Stimulated activated memory B cell treated with anti-CD40 and anti-IgM and Interleukin-4, amounts not matched to agents 10 μg/mL and 1 μg/mL and 100 μg/mL, for 72 hours (primary cell): ENCODE measurements at places on chromosomes 6 and 20.
A peak's percentile ranks its signal among the peaks of the same experiment; 100 is the strongest.

GRCh38 chr6:101393251-101393828 is at the start of gene GRIK2:
Gene GRIK2, plus strand, starts transcription at chr6:101393708.
- ATAC-seq = no peak

DNA sequence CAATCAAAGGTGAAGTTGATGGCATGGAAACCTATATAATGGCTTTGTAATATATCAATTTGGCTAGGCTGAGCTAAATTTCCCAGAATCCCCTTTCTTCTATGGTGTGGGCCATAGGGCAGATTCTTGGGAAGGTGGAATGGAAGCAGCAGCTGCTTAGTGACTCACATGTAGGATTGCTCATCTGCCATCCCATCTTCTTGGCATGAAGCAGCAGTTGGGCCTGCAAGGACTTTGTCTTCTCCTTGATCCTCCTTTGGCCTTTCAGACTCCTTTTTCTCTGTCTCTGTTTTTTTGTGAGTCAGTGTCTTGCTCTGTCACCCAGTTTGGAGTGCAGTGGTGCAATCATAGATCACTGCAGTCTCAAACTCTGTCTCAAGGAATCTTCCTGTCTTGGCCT is 52.6 kb upstream of the CEP162 start:
- no peak for ATAC-seq

GRCh38 chr6:107272246-107272645 is 156.9 kb upstream of the BEND3 start:
- ATAC-seq = no peak

DNA sequence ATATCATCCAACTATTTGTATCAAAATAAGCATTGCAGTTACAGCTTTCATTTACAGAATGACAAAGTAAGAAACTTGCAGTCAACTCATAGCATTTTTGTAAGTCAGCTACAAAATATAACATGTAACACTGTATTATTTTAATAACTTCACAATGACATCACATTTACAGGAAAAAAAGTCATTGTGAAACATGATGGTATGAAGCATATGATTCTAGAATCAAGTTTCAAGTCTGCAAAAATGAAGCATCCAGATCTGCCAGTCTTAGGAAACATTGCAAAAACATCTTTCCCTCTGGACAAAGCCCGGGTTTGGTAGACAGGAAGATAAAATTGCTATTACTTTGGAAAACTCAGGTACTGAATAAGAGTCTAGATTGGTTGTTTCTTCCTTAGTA is 263.9 kb upstream of the NT5E start:
- ATAC-seq = no peak

GRCh38 chr6:70864401-70864800 is 92.5 kb downstream of the B3GAT2 start:
- ATAC-seq = no peak

DNA sequence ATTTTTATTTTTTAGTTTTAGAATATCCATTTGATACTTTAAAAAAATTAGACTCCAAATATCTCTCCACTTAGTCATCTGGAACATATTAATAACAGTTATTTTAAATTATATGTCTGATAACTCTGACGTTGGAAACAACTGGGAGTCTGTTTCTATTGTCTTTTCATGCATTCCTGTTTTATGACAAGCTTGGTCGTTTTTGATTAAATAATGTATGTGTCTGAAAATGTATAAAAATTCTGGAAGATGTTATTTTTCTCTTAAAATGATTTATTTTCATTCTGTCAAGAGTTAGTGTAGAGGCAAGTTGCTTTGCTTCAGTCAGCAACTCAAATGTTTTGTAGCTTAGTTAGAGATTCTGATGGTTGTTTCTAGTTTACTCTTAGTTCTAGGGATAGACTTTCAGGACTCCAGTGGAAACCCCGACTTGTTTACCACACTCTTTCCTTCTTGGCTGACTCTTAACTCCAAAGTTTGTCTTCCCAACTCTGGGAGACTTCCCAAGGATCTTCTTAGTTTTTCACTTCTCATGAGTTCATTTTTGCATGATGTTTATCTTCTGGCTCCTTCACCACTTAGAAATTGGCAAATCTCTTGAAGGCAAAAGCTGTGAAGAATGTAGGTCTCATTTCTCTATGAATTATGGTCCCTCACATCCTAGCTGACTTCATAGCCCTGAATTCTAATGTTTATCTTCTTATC is 190.9 kb downstream of the LAMA2 start:
- ATAC-seq = no peak

GRCh38 chr6:94289131-94289530 is 869.8 kb upstream of the EPHA7 start:
- ATAC-seq = no peak

GRCh38 chr20:33515569-33516216 is 25.8 kb downstream of the CBFA2T2 start:
- ATAC-seq = no peak

DNA sequence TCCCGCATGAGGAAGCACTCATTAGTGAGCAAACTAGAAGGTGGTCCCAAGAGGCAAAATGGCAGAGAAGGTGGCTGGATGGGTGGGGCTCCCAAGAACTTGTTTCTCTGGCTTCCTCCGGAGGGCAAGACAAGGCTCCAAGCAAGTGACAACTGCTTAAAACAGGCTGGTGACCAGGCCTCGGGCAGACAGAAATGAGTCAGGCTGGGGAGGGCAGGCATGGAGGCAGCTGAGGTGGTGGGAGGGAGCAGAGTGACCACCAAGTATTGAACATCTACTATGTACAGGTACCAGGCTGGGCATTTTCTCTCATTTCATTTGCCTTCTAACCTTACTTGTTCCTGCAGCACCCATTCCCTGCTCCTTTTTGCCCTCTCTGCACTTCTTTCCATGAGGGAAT is 33.4 kb downstream of the TNXB start:
- no peak for ATAC-seq

DNA sequence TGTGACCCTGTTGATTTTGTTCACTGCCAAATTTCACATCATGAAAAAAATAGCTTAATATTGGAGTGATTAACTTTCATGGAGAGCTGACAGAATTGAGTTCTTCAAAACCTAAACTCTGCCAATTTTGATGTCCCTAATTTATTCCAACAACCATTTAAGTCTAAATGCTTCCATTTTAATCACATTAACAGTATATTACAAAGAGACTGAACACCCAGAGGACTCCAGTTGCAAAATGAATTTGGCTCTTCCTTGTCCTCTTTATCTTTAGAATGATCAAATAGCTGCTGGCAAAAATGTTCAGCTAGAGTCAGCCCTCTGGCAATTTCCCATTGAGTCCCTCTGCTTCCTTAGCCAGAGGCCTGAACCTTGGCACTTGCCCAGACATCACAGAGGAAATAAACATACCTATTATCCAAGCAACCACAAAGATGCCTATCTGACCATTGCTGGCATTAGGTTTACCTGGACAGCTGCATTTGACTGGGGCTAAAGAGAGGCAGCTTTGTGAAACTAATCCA is 299.0 kb upstream of the STXBP5 start:
- no peak for ATAC-seq

GRCh38 chr6:44058617-44059358 is 68.5 kb downstream of the MRPL14 start:
- ATAC-seq = peak; percentile 61

DNA sequence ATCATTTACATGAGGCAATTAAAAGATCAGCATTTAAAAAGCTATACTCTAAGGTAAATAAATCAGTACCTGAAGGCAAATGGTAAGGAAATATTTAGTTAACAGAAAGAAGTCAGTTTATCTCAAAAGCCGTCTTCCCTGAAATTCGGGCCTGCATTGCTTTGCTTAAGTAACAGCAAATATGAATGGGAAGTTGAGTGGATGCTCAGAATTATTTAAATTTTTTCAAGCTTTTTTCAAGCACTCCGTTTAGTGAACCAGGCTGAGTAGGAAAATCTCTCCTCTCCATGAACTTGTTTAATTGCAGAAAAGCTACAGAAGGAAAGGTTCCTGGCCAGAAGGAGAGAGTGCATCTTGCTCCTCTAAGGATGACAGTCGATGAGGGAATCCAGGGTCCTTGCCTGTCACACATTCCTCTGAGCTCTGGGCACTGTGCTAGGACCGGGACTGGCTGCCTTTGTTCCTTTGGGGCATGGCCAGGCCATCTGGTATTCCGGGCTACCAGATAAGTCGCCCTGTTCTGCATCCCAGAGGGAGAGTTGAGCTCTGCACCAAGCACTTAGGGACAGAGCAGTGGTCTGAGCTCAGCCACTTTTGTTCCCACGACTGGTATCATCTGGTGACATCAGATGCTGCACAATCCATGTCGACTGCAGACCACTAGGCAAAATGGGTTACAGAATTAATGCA is 77.6 kb downstream of the RIN2 start:
- ATAC-seq = no peak

DNA sequence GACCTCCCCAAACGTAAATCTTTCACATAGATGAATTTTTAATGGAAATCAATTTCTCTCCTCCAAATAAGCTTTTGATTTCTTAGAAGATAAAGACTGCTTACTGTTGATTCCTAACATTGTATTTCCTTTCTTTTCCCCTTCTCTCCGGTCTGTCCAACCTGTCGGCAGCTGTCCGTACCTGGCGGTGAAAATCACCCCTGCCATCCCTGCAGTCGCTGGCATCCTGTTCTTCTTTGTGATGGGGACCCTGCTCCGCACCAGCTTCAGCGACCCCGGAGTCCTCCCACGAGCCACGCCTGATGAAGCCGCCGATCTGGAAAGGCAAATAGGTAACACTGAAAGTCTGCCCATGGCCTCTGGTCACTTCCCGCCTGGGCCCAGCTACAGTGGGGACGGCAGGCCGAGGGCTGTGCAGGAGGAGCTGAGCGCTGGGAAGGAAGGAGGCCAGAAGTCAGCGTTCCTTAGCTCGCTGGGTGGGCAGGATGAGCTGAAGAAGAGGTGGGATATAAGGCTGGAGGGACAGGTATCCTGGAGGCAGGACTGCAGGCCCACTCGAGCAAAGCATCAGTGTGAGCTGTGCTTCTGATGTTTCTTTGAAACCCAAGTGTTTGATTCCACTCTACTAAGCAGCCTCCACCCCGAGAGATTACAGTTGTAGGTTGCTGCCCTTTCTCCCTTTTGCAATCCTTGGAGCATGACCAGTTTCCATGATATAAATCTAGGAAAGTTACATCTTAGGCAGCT is 161.6 kb downstream of the ZDHHC14 start:
- no peak for ATAC-seq

DNA sequence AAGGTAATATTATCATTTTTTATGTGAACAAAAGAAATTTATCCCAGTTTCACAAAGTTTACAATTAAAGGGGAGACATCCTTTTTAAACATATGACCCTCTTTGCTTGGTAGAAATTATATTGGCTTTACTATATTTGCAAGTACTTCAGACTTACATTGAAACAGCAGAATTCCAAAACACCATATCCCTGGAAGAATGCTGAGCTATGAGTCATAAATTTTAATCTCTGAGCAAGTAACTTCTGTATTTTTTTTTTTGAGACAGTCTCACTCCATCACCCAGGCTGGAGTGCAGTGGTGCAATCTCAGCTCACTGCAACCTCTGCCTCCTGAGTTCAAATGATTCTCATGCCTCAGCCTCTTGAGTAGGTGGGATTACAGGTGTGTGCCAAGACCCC is 240.4 kb downstream of the TBC1D32 start:
- ATAC-seq = no peak

GRCh38 chr6:108557494-108558371 is 3.0 kb upstream of the FOXO3 start:
- peak; percentile 62 for ATAC-seq

GRCh38 chr20:45998761-45999160 is 9.9 kb upstream of the MMP9 start:
- peak; percentile 82 for ATAC-seq

- ATAC-seq = no peak
These were observed 135.6 kb upstream of the HDGFL1 start for GRCh38 chr6:22433745-22434144.

- ATAC-seq = no peak
These were observed 5.0 kb downstream of the PCMT1 start for GRCh38 chr6:149754548-149754947.

GRCh38 chr6:77205936-77206335 is 257.4 kb downstream of the HTR1B start:
- ATAC-seq = no peak

GRCh38 chr6:52102405-52102804 is 15.0 kb upstream of the PKHD1 start:
- ATAC-seq = no peak

DNA sequence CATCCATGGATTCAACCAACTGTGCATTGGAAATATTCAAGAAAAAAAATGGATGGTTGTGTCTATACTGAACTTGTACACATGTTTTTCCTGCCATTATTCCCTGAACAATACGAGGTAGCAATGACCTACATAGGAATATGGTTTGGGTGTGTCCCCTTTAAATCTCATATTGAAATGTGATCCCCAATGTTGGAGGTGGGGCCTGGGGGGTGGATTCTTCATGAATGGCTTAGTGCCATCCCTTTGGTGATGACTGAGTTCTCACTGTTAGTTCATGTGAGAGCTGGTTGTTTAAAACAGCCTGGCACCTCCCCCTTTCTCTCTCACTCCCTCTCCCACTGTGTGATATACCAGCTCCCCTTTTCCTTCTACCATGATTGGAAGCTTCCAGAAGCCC is 139.8 kb upstream of the BACH2 start:
- ATAC-seq = no peak

- no peak for ATAC-seq
These were observed 30.4 kb downstream of the HLA-G start for GRCh38 chr6:29858006-29858405.

DNA sequence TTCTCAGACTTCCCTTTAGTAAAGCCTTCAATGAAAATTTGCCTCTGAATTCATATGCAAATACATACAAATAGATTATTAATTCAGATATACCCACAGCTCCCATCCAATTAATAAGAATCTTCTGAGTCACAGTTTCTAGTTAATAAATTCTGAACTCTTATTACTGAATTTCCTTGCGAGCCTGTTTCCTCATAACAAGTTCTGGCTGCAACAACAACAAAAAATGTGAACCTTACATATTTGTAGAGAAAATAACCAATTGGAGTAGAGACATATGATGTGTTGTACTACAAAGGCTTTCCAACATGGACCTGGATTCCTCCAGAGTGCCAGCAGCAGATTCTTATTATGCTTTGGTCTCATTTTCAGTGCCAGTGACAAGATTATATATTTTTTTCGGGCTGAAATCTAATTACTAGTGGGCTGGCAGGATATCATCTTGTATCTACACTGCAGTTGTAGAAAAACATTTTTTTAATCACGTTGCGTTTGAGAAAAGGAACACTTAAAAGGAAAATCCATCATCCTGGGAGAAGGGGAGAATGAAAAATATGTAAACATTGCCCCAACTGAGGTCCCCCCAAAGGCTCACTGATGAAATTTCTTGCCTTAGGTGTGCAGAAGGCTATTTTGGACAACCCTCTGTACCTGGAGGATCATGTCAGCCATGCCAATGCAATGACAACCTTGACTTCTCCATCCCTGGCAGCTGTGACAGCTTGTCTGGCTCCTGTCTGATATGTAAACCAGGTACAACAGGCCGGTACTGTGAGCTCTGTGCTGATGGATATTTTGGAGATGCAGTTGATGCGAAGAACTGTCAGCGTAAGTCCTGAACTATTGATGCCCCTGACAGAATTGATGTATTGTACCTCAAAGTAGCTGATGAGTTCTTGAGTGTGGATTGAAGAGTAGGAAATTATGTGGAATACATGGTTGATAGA is 404.6 kb downstream of the LAMA2 start:
- no peak for ATAC-seq
